ENCODE measurements at places on chromosomes 5 and 9.

GRCh38 chr5:77859306-77859705 lies 83.2 kb upstream of the TBCA start:
- no peak for DNase-seq

DNA sequence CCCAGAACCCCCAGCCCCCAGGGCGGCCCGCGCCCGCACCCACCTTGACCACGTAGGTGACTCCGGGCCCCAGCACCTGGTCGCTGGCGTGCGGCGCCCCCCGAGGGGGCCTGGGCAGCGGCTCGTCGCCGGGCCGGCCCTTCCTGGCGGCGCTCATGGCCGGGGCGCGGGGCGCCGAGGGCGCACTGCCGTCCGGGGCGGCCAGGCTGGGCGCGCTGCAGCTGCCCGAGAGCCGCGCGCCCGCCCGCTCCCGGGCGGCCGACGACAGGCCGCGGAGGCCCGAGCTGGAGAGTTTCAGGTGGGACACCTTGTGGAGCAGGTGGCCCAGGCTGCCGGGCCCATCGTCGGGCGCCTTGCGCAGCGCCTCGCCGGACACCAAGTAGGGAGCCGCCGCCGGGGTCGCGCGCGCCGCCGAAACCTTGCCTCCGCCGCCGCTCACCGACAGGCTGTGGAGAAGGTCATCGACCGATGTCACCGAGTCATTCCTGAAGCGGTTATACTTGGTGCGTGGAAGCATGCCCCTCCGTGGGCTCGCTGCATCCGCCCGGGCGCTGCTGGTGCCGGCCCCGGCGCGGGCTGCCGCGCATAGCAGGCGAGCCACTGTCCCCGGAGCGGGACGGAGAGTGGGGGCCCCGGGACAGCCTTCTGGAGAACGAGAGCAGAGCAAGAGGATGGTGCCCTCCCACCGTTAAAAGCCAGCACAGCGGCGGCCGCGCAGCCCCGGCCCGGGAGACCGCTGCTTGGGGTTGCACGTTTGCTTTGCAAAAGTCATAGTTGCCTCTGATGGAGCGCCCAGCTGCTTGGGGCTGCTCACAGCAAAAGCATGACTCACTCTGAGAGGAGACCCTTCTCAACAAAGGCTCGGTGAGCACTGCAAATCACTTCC lies at the start of gene SHC3:
SHC3 (minus strand) TSS at position 875 of the 886 bp plus-strand sequence; CDS start at position 517, 358 bp downstream.
- DNase-seq, result no peak

DNA sequence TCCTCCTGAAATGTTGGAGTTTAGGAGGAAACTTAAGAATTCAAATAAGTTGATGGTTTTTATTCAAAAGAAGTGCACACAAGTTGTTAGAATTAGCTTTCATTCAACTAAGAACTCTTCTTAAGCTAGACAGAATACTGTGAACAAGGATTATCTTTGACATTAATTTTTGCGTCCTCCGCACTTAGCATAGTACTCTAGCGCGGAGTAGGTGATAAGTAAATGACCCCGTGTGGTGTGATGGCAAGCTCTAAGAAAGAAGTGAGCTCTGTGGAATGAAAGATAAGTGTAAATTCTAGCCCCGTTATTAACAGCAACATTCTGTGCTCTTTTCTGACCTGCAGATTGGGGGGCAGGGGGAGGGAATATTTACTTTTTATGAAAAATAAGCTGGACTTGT lies 1.0 kb downstream of the BRIX1 start:
- no peak for DNase-seq

DNA sequence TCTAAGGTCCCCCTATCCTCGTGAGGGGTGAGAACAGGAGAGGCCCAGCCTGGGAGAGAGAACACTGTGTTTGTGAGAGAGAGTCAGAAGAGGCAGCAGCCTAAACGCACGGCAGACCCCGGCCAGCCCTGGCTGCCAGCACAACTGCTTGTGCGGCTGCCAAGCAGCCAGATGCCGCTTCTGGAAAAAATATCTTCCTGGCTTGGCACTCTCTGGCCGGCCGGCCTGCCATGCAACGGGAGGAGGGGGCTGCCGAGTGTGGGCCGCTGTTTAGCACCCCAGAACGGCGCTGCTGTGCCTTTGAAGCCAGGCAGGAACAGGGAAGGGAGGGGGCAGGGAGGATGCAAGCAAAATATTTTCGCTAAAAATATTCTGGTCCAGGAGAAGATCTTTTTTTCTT lies 105.0 kb downstream of the FGF18 start:
- DNase-seq, result no peak

DNA sequence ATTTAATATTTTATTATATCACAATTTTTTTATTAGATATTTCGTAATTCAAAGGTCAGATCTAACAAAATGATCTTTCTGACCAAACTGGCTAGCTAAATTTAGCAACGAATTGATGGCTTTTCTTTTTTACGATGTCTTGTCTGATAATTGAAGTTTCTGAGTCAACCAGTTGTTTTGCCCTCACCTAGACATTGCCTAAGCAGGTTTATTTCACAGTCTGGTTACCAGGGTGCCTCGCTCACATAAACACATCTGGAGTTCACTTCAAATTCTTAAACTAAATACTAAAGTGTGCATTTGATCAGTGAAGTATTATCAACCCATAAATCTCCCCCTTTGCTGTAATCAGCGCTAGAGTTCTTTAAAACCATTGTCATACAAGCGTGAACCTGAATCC lies 448.3 kb downstream of the TLE4 start:
- DNase-seq, result no peak

DNA sequence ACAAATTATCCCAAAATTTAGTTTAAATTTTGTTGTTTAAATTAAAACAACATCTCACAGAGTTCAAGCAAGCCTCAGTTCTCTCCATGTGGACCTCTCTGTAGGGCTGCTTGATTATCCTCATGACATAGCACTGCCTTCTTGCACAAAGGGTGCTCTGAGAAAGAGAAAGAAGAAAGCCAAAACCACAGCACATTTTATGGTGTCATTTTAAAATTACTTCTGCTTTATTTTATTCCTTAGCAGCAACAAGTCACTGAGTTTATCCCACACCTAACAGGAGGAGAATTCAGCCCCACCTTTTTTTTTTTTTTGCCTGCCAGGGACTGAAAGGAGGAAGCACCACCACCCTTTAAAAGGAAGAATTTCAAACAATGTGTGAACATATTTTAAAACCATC lies 12.8 kb upstream of the KCNV2 start:
- no peak for DNase-seq

- no peak for DNase-seq
These were observed 298.9 kb downstream of the CSNK1G3 start for GRCh38 chr5:123810746-123811340.

GRCh38 chr9:128416432-128417019 lies 4.1 kb upstream of the CERCAM start:
- no peak for DNase-seq

- no peak for DNase-seq
These were observed 6.4 kb upstream of the EXOC3 start for GRCh38 chr5:436641-436975.

GRCh38 chr5:50559955-50560354 lies 106.5 kb upstream of the PARP8 start:
- no peak for DNase-seq

DNA sequence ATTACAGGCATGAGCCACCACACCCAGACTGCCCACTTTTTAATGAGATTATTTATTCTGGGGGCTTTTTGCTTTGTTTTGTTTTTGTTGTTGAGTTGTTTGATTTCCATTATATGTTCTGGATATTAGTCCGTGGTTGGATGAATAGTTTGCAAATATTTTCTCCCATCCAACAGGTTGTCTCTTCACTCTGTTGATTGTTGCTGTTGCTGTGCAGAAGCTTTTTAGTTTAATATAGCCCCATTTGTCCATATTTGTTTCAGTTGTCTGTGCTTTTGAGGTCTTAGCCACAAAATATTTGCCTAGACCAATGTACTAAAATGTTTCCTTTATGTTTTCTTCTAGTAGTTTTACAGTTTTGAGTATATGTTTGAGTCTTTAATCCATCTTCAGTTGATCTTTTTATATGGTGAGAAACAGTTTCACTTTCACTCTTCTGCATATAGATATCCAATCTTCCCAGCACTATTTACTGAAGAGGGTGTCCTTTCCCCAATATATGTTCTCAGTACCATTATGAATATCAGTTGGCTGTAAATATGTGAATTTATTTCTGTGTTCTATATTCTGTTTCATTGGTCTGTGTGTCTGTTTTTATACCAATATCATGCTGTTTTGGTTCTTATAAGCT lies 30.2 kb upstream of the TBCA start:
- no peak for DNase-seq

- DNase-seq, result no peak
These were observed 66.9 kb upstream of the FCN1 start for GRCh38 chr9:134984372-134985265.

- DNase-seq, result no peak
These were observed 591.6 kb upstream of the CYLC2 start for GRCh38 chr9:102403514-102403913.

DNA sequence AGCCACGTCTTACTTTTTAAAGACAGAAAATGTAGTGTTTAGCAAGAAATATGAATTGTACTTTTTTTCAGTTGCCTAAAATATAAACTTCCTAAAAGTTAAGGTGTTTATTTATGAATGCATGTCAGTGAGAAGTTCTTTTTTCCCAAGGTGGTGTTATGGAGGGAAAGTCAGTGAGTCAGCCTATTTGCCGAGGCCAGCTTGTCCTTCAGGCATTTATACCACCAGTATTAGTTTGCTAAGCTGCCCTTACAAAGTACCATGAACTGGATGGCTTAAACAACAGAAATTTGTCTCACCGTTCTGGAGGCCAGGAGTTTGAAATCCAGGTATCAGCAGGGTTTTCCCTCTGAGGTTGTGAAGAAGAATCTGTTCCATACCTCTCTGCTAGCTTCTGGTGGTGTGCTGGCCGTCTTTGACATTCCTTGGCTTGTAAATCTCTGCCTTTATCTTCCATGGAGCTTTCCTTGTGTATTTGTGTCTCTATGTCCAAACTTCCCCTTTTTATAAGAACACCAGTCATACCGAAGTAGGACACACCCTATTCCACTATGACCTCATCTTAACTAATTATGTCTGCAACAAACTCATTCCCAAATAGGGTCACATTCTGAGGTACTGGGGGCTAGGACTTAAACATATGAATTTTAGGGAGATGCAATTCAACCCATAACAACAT lies 38.4 kb downstream of the PRKACG start:
- DNase-seq, result no peak

DNA sequence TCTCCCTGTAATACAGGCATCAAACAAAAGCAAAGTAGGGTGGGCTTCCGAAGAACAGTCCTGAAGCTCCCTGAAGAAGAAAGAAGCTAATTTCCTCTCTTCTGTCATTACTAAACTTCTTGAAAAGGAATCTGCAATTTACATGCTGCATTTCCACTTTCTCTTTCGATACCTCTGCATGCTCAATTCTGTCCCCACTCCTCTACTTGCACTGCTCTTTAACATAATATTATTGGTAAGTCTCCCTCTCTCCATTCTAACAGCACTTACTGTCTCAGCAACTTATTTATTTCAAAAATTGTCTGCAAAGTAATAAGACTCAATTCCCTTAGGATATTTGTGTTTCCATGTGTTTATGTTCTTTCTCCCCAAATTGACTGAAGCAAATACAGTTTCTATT lies 3.9 kb upstream of the PLPP1 start:
- DNase-seq, result no peak

- no peak for DNase-seq
These were observed 28.7 kb downstream of the PTTG1 start for GRCh38 chr5:160450164-160450932.

GRCh38 chr9:131645078-131645776 lies 94.6 kb downstream of the RAPGEF1 start:
- no peak for DNase-seq

DNA sequence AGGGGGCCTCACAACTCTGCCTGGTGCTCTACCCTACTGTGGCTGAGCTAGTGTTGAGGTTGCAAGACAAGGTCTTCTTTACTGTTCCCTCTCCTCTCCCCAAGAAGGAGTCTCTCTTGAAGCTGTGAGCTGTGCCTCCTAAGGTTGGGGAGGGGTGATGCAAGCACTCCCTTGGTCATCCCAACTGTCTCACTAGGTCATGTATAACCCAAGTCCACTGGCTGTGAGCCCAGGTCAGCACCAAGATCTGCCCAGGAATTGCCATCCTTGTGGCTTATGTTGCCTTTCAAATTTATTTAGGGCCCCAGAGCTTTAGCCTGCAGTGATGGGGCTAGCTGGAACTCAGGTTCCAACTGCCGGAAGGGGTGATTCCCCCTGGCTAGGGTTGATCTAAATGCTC lies 10.3 kb upstream of the YTHDC2 start:
- no peak for DNase-seq

- no peak for DNase-seq
These were observed 547.2 kb downstream of the LRRC70 start for GRCh38 chr5:63125862-63126261.

DNA sequence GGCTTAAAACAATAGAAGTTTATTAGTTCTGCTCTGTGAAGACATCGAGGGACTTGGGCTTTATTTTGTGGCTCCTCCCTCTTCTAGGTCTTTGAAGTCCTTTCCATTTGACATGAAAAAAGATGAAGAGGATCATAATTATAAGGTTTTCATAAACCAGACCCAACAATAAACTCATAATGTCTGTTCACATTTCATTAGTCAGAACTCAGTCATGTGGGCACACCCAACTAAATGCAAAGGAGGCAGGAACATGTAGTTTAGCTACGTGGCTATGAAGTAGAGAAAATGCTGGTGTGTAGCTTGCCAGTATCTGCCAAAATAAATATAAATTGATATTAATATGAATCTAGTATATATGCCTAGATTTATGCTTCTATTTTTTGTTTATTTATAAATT lies 393.9 kb upstream of the C9orf72 start:
- DNase-seq, result no peak

GRCh38 chr5:87394411-87395165 lies 18.1 kb downstream of the CCNH start:
- no peak for DNase-seq

DNA sequence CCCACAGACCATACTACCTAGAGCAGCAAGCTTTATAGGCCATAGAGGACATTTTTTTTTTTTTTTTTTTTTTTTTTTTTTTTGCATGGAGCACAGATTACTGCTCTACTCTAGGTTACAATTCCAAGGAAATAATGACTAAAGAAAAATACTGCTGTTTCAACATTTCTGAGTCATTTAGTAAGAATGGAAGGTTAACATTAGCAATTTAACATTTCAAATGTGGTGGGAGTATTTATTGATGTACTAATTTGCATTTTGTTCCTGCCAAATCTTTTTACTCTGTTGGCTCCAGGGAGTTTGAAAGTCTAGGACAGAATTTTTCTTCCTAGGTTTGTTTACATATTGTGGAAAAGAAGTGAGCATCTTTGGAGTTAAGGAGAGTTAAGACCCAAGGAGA lies 142.1 kb upstream of the CCDC152 start:
- no peak for DNase-seq

- no peak for DNase-seq
These were observed 47.8 kb downstream of the KDM4C start for GRCh38 chr9:6805532-6805931.

DNA sequence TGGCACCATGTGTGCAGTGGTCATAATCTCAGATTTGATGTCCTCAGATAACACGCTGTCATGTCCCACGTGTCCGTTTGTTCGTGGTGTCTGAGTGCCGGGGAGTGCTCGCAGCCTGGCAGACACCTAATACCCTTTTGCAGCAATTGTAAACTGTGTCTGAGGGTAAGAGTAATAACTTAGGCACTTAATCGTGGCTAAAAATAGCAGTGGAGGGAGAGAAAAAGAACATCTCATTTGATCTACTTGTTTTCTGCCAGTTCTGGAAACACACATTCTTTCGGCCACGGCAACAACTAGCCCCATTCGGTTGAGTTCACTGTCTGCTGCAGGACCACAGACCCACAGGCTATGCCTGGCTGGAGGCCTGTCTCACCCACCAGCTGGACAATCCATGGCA lies 16.5 kb downstream of the ADCY2 start:
- DNase-seq, result no peak

- no peak for DNase-seq
These were observed 32.7 kb downstream of the MTAP start for GRCh38 chr9:21835121-21835520.

- no peak for DNase-seq
These were observed 79.5 kb downstream of the OSMR start for GRCh38 chr5:38925154-38925925.
